ENCODE measurements at places on chromosomes 16 and 17.

DNA sequence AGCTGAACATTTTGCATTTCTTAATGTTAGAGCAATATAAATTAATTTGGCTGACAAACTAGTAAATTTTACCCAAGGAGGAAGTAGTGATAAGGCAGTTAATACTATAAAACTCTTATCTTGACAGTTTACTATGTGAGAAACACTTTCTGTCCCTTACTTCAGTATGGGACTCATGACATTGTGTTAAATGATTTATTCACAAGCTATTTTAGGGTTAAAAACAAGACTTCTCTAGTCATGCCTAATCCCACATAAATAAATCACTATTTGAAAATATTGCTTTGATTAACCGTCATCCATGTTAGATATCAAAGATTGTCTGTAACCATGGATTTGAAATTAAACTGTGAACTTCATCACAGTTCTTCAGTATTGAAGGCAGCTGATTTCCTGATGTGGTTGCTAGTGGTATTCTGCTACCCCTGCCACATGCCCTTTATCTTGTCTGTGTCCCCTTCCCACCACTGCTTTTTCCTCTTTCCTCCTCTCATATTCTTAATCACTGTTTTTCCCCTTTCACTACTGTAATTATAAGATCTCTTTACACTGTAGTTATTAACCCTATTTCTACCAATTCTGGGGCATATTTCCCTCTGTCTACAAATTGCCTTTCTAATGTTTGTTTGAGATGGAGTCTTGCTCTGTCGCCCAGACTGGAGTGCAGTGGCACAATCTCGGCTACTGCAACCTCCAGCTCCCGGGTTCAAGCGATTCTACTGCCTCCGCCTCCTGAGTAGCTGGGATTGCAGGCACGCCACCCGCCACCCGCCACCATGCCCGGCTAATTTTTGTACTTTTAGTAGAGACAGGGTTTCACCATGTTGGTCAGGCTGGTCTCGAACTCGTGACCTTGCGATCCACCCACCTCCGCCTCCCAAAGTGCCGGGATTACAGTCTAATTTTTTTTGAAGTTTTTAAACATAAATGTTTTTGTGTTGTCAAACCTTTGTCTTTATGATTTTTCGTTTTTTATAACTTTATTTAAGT is 95.6 kb downstream of the STXBP4 start:
- DNase-seq, result peak; percentile 15

DNA sequence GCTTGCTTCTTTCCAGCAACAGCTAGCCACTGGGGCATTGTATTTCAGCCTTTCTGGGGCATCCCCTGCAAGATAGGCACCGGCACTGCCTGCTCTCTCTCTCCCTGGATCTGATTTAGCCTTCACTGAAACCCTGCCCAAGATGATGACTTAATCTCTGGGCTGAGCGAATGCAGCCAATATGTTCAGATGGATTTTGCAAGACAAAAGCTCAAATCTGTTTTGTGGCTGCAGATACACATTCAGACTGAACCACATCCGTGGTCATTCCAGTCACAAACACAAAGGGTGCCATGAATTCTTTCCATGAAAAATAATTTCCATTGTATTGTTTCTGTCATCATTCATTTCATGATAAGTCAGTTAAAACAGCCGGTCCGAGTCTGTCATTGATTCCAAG is 24.2 kb downstream of the SOST start:
- no peak for DNase-seq

- no peak for DNase-seq
Measured at GRCh38 chr17:82034371-82035011, 3.0 kb downstream of the DCXR start.

GRCh38 chr16:8866884-8867215 is 2.0 kb downstream of the CARHSP1 start:
- DNase-seq, result no peak

DNA sequence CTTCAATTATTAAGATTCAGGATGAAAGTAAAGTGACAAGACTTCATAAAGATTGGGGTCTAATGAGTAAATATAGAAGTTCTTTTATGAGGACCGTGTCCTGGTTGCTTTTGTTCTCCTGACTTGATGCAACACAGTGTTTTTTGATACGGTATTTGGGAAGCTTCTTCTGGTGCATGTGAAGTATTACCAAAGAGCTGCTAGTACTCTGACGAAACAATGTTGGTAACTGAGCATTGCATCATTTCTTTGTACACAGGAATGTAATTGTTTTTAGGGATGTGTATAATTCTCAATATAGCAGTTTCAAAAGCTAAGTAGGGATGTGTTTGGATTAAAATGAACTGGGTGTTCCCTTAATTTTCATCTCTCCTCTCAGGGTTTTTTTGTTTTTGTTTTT is 15.9 kb downstream of the KPNB1 start:
- DNase-seq, result no peak

DNA sequence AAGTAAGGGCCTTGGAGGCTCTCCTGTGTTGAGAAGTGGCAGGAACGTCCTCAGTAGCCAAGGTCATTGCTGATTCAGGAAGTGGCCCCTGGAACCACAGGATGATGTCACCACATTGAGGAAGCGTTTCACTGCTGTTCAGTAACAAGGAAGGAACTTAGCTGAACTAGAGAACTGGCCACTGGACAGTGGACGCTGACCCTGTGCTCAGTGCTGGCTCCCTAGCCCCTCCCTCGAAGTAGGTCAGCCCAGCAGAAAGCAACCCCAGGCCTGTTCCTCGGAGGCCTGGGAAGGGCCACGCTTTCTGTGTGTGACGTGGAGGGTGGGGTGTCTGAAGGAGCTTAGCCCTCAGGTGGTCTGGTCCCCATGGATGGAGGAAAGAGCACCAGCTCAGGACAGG is 58.3 kb downstream of the B9D1 start:
- peak; percentile 18 for DNase-seq

DNA sequence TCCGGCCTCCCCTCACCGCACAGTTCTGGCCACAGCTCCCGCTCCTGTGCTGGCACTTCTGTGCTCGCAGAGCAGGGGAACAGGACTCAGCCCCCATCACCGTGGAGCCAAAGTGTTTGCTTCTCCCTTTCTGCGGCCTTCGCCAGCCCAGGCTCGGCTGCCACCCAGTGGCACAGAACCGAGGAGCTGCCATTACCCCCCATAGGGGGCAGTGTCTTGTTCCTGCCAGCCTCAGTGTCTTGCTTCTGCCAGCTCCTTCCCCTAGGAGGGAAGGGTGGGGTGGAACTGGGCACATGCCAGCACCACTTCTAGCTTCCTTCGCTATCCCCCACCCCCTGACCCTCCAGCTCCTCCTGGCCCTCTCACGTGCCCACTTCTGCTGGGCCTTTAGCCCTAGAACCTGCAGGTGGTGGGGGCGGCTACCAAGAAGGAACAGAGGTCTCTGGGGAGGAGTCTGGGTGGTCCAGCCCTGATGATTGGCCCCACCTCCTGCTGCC is 645 bp upstream of the ELMO3 start:
- peak; percentile 32 for DNase-seq

DNA sequence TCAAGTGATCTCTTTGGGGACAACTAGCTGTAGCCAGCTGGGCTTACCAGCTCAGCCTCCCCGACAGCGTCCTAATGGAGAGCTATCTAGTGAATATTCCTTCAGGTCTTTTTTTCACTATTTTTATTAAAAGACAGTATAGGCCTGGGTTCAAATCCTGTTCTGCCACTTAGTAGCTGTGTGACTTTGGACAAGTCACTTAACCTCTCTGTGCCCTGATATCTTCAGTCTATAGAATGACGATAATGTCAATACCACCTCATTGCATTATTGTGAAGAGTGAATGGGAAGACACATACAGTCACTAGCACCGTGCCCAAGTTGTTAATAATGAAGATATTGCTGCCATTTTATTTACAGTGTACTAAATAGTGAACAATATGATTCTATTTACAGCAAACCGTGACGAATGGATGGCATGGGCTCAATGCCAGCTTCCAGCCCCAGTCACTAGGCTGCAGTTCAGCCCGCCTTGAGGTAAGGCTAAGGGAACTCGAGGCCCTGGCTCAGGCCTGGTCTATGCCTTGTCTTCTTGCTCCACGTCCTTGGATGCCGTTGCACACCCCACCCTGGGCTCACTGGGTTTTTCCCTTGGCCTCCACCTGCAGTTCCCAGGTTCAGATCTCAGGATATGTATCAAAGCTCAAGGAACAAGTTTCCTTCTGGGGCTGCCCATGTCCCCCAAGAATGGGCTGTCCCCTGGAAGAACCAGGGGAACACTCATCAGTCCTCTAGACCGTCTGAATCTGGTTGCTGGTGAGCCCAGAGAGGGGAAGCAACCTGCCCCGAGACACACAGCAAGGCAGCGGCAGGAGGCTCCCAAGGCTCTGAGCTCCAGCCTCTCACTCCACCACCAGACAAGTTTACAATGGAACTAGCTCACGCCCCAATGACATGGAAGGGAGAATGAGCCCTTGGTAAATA is 95.4 kb upstream of the TNRC6C start:
- no peak for DNase-seq

- DNase-seq, result peak; percentile 92
Measured at GRCh38 chr16:31869511-31870201, 4.0 kb upstream of the ZNF267 start.

- no peak for DNase-seq
Measured at GRCh38 chr16:17936766-17937402, 399.7 kb downstream of the NPIPA8 start.

All from CD4-positive, alpha-beta T cell treated with Interleukin-17A for 1 hour (primary cell).